ENCODE measurements at places on chromosomes 6 and 20. TPM values are rescaled to one million over a fixed set of nuclear protein-coding genes. Genes with fewer than 3 reads are reported as not detected.

DNA sequence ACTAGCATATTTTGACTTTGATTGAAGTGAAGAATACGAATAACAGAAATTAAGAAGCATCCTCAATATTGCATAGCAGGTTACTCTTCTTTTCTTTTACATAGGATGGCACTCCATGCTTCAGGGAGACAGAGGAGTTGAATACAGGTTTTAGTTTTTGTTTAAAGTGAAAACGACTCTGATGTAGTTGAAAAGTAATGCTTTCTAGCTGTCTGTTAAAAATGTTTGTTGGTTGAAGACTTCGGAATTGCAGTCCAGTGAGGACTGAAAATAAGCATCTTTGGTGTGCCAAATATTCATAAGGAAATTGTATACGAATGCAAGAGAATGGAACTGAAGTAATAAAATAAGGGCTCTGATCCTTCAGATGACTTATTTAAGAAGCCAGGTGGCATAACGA, 618 bp upstream of the SLC16A10 start:
- H3K27ac ChIP-seq: peak overlapping the region; percentile 65
- H3K4me1 ChIP-seq: peaks cover 27% of the 10 kb centered on the region
- H3K27me3 ChIP-seq: no peaks in the 10 kb centered on the region
- peak overlapping the region; percentile 74 for H3K4me3 ChIP-seq

- DNase-seq: no peak
- no peak overlapping the region for H3K4me3 ChIP-seq
- no peaks in the 10 kb centered on the region for H3K36me3 ChIP-seq
- H3K4me1 ChIP-seq: no peaks in the 10 kb centered on the region
These were observed 371.0 kb downstream of the EPHA7 start for GRCh38 chr6:93048381-93048780.

DNA sequence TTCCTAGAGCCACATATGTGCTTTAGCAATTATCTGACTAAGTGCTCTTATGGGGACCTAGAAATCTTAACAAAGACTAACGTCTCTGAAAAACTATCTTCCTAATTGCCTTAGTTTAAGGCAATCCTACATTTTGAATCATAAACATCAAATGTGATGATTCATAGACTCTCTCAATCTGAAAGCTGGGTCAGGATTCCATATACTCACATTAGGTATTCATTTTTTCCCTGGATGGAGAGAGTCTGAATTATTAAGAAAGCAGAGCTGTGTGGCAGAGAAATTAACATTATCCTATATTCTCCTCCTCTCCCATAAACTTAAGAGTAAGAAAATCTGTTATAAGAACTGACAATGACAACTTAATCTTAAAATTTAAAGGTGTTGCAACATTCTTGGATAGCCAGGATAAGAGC, 1.6 kb upstream of the PRL start:
- no peaks in the 10 kb centered on the region for H3K4me1 ChIP-seq
- no peak overlapping the region for H3K27ac ChIP-seq
- H3K4me3 ChIP-seq: no peak overlapping the region
- no peak for DNase-seq
- no peaks in the 10 kb centered on the region for H3K36me3 ChIP-seq

PRSS35 gene
- total RNA-seq: not detected

SPATS1 gene
- not detected for total RNA-seq

BTN1A1 gene
- total RNA-seq: not detected
